Foreskin fibroblast (primary cell): ENCODE measurements at places on chromosomes 5 and 9.
A peak's percentile ranks its signal among the peaks of the same experiment; 100 is the strongest.

- no peak for DNase-seq
These were observed 416.9 kb upstream of the IRX4 start for GRCh38 chr5:2299388-2300220.

DNA sequence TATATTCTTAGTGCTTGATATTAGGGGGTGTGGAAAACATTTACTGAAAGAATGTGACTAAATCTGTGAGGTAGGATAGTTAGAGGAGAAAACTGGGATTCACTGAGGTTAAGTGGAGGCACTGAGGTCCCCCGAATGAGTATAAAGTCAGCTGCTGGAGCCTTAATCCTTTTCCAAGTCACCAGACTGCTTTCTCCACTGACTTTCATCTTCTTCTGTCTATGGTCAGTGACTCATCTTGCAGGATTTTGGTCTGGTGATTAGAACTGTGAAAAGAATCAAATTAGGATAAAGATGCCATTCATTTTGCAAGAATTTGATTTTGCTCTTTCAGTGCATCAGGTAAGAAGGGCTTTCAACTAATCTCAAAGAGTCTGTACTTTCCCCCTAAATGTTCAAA, 89.3 kb upstream of the ALDH1A1 start:
- peak; percentile 71 for DNase-seq

GRCh38 chr5:69288069-69288468, 44.5 kb downstream of the CCDC125 start:
- DNase-seq, result no peak

DNA sequence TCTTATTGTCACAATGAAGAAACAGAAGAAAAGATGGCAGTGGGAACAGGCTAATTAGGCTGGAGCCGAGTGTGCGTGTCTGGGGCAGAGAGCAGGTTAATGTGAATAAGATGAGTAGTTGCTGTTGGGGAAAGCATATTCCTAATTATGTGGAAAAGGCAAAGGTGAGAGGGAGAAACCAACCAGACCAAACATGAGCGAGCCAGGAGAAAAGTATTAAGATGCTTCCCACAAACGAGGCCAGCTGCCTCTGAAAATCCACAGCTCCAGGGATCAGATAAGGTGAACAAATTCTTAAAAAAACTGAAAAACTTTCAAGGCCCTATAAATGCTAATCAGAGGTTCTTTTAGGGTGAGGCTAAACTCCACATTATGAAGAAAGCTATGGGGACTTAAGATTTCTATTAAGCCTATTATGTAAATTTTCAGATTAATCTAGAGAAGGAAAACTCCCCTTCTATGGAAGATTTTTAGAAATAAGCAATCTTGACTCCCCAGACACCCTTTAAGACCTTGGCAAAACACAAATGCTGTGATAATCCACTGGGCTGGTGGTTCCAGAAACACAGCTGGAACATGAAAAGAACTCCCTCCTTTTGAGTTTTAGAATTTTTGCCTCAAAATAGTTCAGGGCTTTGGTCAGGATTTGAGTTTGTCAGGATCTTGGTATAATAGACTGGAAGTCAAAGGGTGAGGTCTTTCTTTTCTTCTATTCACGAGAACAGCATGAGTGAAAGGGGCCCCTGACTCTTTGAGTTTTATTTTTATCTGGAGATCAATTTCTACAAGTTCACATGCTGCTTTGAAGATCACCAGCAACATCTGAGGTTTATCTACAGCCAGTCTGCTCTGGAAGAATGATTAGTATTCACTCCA, 238.1 kb downstream of the SPOCK1 start:
- no peak for DNase-seq

DNA sequence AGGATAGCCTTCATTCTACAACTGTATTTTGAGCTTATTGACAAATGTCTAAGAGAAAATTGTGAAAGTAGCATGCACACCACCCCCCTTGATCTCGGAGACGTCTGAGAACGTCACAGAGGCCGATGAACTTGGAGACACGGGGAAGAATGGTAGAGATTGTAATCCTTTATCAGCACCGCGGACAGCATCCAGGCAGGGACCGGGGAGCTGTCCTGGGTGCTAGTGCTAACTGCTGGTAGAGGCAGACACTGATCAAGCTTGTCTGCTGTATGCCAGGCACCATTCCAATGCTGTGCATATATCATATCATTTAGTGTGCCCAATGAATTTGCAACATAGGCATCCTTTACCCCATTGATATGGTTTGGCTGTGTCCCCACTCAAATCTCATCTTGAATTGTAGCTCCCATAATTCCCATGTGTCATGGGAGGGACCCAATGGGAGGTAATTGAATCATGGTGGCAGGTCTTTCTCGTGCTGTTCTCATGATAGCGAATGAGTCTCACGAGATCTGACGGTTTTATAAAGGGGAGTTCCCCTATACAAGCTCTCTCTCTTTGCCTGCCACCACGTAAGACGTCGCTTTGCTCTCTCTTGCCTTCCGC, 98.8 kb downstream of the LHX2 start:
- DNase-seq, result peak; percentile 39

DNA sequence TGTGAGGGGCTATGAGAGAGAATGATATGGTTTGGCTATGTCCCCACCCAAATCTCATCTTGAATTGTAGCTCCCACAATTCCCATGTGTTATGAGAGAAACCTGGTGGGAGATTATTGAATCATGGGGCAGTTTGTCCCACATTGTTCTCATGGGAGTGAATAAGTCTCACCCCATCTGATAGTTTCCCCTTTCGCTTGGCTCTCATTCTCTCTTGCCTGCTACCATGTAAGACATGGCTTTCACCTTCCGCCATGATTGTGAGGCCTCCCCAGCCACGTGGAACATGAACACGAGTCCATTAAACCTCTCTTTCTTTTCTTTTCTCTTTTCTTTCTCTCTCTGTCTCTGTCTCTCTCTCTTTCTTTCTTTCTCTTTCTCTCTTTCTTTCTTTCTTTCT, 743.4 kb upstream of the CTNND2 start:
- DNase-seq, result no peak

GRCh38 chr9:113738496-113738892, 137.6 kb upstream of the ZNF618 start:
- DNase-seq, result no peak

DNA sequence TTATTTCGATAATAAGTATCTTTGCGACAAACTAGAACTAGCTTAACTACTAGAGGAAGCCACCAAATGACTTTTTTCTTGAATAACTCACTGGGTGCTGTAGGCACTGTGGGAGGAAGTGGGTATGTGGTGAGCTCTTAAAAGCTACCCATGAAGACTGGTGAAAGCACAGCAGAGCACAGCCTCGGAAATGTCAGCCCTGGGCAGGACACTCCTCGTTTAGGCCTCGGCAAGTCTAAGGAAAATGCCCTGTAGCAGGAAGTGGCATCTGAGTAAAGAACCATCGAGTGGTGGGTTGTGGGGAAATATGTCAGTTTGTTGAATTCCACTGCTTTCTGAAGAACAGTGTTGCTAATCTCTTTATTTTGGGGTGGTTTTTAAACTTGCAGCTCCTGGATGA, 44.0 kb upstream of the NCS1 start:
- DNase-seq, result no peak

DNA sequence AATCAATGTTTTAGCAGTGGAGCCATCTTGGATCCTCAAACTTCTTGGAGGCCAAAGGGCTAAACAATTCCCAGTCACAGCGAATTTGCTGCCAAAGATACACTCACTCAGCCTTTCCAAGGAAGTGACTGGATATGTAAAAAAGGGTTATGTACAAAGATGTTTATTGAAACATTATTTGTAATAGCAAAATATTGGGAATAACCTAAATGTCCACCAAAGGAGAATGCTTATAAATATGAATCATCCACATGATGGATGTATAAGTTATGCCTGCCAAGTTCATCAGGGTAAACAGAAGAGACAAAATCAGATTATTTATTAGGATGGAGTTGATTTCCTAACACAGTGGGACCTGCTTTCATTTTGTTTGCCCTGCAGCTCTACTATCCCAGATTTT, 145.2 kb upstream of the ABCA1 start:
- peak; percentile 70 for DNase-seq

DNA sequence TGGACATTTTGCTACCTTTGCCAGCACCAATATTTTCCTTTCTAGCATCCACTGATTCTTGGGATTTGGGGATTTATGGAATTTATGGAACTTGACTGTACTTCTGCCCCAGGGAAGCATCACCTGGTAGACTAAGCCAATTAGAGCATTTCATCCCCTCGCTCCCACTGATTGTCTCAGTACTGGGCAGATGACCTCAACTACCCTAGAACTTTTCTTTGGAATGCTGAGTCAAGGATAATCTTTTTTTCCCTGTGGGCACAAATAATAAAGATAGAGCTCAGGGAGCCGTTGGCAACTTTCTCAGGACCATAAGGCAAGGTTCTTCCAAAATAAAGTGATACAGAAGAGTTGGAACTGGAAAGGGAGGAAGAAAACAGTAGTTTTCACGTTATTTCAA, 438.4 kb downstream of the PLK2 start:
- no peak for DNase-seq

GRCh38 chr5:176695073-176695472, 47.8 kb downstream of the TSPAN17 start:
- DNase-seq, result peak; percentile 20

- DNase-seq, result peak; percentile 92
These were observed 85.4 kb upstream of the IL7R start for GRCh38 chr5:35771300-35771699.

DNA sequence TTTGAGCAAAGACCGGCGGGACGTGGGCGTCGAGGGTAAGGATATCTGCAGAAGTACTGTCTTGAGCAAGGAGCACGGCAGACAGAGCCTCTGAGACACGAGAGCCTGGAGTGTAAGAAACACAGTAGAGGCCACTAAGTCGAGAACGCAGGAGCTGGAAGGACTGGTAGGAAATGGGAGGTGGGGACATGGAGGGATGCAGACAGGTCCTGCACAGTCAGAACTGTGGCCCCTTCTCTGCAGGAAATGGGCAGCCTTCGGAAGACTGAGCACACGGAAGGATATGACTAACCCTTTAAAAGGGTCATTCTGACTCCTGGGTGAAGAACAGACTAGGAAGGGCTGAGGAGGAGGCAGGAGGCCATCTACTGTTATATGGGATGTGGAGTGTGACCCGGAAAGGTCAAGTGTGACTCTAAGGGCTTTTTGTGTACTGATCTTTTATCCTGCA, 1.4 kb upstream of the CAMSAP1 start:
- DNase-seq, result no peak
